Activated T-cell treated with anti-CD3 and anti-CD28 coated beads, Interleukin-2, amount 50 U/mL, for 72 hours (primary cell): ENCODE measurements at places on chromosomes 6 and 20.

- DNase-seq = peak; percentile 39
Measured at GRCh38 chr6:151757506-151757955, 50.0 kb upstream of the ESR1 start.

DNA sequence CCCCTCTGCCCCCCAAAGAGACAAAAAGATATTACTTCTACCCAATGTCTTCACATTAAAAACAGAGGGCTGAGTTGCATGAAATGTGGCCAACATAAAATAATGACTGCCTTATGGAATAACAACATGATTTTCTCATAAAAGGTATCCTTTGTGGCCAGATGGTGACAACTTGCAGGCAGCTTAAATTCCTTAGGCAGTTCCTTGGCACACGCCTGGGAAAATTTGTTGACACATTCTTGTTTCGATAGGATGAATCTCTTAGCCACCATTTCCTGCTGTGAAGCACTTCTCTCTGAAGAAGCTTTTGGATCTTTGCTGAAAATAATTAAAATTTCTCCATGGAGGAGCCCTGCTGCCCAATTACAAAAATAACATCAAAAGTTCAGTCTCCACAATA lies 109.0 kb upstream of the COL21A1 start:
- DNase-seq = no peak

- no peak for DNase-seq
Measured at GRCh38 chr6:107628878-107629277, 139.0 kb downstream of the SOBP start.

- DNase-seq = no peak
Measured at GRCh38 chr6:9295644-9296043, 860.3 kb upstream of the SLC35B3 start.

GRCh38 chr20:33004141-33004751 lies at the start of gene SUN5:
TSS of gene SUN5 (minus strand) at chr20:33004433. CDS start at chr20:33004340, 93 bp downstream.
- DNase-seq = no peak

- DNase-seq = peak; percentile 81
Measured at GRCh38 chr6:209432-210103, 82.7 kb upstream of the DUSP22 start.

- no peak for DNase-seq
Measured at GRCh38 chr6:42401613-42401951, 50.1 kb downstream of the TRERF1 start.

- no peak for DNase-seq
Measured at GRCh38 chr6:130829333-130829910, 2.2 kb downstream of the SMLR1 start.

GRCh38 chr6:163432300-163432699 lies 17.8 kb downstream of the QKI start:
- no peak for DNase-seq

DNA sequence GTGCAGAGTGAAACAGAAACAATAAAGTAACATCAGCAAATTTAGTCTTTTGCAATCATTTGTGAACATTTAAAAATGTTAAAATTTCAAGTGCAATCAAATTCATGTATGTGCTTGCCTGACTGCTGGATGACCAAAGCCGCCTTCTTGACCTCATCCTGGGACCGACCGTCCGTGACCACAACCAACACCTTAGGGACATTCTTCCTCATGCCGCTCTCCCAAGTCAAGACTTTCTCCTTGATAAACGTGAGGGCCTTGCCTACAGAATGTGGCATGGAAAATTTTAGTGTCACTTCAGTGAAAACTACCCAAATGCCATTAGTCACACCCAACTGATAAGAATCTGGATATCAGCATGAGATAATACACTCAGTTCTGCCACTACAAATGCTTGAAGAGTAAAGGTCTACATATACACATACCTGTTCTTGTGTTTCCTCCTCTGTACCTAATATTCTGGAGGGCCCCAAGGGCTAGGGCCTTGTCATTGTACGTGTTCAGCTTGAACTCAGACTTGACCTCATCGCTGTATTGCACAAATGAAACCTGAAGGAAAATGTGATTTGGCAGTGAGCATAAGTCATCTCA lies 86.8 kb downstream of the COL12A1 start:
- no peak for DNase-seq

DNA sequence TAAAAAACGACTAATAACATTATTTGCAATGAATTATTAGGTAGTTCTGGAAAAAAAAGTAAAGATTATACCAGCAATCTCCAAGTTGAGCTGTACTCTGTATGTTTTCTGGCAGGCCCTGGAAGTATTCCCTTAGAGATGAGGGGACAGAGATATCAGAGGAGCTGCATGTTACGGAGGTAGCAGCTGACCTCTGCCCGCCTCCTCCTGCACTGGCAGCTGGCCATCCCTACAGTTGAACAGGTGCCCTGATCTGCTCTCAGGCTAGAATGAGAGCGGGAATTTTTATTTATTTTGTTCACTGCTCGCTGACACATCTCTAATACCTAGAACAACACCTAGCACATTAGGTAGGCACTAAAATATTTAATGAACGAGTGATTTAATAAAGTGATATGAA lies 23.1 kb downstream of the FBXL4 start:
- no peak for DNase-seq

DNA sequence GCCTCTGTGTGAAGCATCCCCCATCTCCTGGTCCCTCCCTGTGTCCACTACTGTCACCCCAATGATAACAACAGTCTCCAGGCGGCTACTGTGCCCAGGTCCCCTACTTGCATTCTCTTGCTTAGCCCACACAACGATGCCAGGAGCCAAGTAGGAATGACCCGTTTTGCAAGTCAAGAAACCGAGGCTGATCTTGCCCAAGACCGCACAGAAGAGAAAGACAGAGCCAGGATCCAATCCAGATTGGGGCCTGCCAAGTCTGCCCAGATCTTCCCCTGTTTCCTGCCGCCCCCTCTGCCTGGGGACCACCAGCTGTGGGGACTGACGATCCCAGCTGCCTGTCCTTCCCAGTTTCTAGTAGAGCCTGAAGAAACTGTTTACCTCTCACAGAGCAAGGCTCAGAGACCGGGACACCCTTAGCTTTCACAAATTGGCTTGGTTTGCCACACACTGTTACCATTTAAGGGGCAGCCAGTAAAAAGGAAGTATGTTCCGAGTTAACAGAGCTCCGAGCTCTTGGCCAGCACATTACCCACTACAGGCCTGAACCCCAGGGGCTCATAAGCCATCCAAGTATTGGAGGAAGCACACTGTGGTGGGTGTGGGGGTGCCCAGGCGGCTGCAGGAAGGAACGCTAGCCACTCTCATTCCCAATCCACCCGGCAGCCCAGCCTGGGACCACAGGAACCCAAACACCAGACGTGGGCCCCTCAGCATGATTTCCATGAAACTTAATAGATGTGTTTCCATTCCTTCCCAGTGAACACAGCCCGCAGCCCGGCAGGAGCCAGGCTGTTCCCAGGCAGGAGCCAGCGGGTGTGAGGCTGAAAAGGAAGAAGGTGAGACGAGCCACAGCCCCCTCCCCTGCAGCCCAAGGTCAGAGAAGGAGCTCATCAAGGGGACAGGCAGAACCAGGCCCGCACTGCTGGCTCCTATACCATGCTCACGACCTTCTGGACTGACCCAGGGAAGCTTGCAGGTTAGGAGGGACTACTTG lies 7.9 kb downstream of the KIAA1755 start:
- DNase-seq = no peak

DNA sequence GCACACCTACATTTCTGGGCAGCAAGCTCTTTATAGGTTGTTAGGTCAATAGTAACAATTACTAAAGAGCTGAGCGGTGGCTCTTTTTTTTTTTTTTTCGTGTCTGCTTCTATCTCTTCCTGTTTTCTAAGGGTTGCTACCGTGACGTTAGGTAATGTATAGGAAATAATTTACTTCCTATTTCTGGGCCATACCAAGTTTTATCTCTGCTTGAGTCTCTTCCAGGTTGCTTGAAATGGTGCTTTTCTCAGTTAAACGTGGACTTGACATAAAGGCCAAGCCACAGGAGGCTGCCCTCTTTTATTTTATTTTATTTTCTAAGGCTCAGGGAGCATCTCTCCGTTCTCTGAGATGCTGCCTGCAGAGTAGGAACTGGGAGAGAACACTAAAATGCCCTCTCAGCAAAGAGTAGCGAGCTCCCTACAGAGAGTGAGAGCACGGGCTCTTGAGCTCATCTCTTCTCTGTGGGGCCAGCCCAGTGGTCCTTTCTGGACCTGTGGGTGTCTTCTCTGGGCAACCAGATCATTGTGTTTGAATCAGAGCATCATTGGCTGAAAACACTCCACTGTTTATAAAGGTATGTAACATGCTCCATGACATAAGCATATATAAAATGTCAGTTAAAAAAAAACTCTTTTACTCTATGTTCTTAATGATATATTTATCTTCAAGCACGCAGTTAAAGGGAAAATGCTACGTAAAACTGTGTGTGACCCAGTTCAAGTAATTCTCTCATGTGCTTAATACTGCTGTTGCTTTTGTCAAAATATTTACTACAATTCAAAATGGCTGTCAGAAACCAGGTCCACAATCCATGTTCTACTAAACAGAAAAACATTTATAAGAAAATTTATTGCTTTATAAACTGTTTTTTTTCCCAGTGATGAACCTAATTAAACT lies at the start of gene ZNF831:
TSS of gene ZNF831 (plus strand) at position 191 of the 900 bp plus-strand sequence. CDS start 27,199 bp downstream, outside the sequence.
- no peak for DNase-seq

- DNase-seq = no peak
Measured at GRCh38 chr20:35833241-35833640, 61.4 kb downstream of the PHF20 start.
